ENCODE measurements at places on chromosomes 2 and 18.

- DNase-seq, result no peak
These were observed 156.7 kb upstream of the SALL3 start for GRCh38 chr18:78822949-78823285.

DNA sequence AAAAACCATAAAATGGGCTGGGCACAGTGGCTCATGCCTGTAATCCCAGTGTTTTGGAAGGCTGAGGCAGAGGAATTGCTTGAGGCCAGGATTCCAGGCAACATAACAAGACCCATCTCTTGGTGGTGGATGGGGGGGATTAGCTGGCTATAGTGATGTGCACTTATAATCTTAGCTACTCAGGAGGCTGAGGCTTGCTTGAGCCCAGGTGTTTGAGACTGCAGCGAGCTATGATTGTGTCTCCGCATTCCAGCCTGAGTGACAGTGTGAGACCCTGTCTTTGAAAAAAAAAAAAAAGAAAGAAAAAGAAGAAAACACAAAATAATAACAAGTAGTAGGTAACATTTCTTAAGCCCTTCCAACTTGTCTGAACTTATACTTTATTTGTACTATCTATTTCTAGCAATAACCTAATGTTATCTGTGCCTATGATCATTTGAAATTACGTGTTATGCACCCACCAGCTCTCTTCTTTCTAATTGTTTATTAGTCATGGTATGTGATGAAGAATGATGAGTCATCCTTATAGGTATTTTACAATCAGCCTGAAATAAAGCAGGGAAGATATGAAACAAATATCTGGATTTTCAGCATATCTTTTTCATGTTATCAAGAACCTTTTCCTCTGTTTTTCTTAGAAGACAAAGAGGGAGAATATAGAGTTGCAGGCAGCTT, 129.3 kb upstream of the UNC80 start:
- no peak for DNase-seq

DNA sequence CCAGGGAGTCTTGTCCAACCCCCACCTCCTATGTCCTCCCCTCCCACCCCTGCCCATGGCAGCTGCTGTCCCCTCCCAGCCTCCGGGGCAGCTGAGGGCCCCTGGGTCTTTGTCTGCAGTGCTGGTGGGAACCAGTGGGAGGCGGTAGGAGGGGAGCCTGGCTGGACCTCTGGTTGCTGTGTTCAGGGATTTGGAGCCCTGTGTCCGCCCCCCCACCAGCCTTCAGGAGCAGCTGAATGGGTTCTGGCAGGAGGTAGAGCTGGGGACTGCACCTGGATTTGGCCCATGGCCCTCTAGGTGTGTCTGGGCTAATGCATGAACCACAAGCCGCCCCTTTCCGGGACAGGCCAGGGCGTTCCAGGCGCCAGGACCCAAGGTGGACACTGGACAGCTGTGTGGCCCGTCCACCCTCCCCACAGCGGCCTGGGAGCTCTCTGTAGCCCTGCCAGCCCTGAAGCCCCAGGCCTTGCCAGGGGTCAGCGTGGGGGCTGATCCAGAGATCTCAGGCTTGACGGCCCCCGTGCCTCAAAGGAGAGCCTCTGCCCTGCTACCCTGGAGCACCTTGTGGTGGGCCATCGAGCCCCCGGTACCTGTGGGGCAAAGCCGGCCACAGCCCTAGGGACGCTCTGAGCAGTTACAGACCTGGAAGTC, 25.4 kb downstream of the GPC1 start:
- no peak for DNase-seq

DNA sequence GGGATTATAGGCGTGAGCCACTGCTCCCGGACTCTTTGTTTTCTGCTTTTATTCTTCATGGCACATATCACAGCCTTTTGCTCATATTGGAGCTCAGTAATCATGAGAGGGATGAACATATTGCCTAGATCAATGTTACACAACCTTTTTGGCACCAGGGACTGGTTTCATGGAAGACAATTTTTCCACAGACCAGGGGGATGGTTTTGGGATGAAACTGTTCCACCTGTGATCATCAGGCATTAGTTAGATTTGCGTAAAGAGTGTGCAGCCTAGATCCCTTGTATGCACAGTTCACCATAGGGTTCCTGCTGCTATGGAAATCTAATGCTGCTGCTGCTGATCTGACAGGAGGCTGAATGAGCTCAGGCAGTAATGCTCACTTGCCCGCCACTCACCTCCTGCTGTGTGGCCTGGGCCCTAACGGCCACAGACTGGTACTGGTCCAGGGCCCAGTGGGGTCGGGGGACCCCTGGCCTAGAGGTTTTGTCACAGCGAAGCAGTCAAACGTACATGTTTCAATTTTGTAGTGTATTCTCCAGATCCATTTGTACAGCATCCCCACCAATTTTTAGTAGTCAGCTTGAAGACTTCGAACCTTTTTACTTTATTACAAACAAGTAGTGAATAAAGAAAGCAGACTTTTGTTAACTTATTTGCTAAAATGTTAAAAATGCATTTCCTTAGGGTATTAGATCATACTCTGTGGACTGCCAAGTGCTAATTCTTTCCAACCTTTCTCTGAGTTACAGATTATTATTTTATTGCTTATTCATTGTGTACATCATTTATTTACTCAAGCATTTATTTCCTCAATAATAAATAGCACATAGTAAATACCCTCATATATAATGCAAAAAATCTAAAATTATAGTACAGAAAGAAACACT, 6.2 kb downstream of the DAW1 start:
- no peak for DNase-seq

GRCh38 chr2:160345071-160345764, 145.1 kb upstream of the ITGB6 start:
- DNase-seq, result no peak

DNA sequence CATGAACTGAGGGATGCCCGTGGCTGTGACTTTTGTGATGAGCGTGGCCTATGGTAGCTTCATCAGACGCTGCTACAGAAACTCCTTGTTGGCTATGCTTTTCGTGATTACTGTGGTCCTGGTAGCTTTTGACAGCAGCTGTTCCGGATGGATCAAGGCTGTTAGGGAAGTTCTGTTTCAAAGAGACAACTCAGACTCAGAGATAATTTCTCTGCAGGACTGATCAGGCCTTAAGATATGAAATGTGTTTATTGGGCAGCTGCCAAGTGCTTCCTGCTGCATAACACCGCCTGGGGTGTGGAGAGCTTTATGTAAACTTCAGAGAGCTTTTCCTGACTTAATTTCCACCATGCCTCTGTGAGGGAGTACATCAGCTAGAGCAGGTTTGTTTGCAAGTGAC, 243.8 kb downstream of the TSN start:
- DNase-seq, result peak; percentile 11

GRCh38 chr18:39655341-39655740, 2089.7 kb upstream of the CELF4 start:
- DNase-seq, result no peak

DNA sequence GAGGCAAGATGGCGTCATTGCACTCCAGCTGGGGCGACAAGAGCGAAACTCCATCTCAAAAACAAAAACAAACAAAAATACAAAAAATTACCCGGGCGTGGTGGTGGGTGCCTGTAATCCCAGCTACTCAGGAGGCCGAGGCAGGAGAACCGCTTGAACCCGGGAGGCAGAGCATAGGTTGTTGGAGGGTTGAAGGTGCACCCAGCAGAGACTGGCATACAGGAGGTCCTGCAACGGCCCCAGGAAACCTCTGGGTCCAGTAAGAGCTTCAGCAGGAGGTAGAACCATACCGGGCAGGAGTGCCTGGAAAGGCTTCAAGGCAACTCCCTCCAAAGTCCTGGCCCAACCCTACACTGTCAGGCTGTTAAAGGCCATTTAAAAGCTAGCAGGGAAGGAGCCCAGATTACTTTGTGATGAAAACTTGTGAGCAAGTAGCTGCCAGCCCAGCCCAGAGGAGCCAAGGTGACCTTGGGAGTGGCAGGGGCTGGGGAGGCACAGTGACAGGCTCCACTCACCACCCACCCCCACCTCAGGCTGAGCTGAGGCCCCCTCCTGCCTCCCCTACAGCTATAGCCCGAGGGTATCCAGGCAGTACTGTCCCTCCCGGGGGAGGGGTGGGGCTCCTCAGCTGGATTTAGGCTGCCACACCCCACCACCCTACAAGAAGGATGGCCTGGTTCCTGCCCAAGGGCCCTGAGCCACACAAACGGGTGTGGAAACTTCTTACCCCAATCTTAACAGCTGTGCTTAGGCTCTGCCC, 28.1 kb downstream of the TFCP2L1 start:
- no peak for DNase-seq

GRCh38 chr2:156903335-156903734, 354.2 kb upstream of the GALNT5 start:
- DNase-seq, result no peak

GRCh38 chr2:149400997-149401396, 70.6 kb downstream of the LYPD6 start:
- no peak for DNase-seq

- peak; percentile 84 for DNase-seq
These were observed 102.4 kb downstream of the VAPA start for GRCh38 chr18:10015941-10016819.

DNA sequence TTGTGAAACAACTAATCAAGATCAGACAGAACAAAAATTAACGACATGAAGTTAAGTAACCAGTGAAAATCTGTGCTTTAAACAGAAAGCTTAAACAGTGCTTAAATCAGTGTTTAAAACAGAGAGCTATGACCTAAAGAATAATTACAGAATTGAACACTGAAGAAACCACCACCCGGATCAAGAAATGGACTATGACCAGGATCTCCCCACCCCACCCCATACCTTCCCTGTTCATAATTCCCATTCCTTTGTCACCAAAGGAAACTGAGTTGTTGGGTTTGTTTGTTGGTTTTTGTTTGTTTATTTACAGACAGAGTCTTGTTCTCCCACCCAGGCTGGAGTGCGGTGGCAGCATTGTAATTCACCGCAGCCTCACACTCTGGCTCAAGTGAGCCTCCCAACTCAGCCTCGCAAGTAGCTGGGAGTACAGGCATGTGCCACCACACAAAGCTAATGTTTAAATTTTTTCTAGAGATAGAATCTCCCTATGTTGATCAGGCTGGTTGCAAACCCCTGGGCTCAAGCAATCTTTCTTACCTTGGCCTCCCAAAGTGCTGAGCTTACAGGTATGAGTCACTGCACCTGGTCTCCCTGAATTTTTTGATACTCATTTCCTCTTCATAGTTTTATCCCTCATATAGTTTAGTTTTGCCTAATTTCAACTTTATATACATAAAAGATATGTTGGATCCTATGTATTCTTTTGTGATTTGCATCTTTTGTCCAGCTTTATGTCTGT, 8.2 kb upstream of the ALPG start:
- no peak for DNase-seq

- DNase-seq, result no peak
These were observed 12.3 kb upstream of the SEMA4C start for GRCh38 chr2:96882230-96882629.

DNA sequence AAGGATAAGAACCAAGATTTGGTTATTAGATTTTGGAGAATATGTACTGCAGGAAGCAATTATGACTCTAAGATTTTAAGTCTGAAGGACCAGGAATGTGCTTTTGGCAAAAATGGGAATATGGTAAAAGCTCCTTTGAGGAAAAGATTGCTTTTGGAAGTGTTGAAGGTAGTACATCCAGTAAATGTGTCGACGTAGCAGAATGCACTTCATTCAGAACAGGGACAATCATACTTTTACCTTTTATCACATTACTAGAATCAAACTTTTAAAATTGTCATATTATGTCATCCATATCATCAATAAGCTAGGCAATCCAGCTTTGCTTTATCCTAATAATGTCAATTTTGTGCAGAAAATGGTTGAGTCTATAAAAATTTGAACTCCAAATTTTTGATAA, 74.3 kb upstream of the MSTN start:
- no peak for DNase-seq

DNA sequence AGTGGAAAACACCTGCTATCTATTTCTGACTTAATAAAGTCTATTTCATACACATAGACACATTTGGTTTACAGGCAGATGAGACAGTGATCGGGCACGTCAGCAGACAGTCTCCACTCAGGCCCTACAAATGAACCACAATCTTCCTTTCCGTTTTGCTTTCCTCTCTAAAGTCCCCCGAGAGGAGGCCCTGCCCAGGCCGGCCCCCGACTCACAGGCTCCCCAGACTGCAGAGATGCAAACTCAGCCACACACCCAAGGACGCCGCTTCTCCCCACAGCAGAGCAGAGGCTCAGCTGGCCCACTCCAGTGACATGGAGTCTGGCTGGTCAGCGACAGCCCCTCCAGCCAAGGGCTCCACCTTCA, 9.3 kb upstream of the MTERF4 start:
- DNase-seq, result no peak

DNA sequence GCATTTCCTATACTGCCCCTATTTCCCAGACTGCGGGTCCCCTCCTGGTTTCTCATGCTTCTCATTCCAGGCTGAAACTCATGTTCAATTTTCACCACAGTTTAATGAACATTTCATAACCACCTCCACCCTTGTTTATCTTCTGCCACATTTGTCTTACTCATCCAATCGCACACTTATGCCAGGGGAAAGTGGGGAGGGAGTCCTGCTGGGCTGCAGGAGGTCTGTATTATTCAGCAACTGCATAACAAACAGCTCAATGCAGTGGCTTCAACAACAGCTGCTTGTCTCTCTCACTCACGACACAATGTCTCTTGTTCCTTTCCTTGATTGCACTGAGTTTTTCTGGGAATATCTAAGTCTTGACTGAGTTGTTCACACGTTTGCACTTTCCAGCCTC, 106.0 kb downstream of the ZNF519 start:
- no peak for DNase-seq

DNA sequence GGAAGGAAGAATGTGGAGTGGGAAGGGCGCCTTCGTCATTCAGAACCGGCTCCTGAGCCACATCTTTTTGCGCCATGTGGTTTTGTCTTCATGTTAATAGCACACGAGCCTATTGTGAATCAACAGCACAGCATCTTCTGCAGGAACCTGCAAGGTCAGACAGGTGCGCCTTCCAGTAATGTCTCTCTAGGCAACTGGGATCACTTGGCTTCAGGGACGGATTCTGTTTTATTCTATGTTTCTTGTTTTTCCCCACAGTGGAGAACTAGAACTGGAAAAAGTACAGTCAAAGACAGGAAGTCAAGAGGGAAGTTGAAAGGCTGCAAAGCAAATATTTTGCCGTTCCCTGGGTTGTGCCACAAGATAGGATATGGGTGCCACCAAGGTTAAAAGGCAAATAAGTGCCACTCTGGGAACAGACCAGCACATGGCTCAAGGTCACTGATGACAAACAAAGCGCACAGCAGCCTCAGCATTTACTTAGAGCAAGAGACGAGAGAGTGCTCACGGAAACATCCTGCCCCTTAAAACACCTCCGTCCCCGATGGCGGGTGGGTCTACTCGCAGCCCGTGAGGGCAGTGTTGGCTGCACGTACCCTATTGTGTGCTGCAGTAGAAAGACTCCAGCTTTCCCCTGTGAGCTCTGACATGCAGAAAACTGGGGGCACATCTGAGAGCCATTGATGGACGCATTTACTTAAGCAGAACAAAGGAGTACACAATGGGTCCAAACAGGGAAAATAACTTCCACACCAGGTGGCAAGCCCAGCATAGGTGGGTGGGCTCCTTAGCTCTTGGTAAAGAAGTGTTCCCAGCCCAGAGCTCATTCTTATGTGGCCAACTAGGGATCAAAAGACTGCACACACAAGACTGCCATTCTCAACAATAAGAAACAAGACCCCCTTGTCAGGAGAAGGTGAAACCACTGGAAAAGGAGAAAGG, 107.2 kb upstream of the PARD3B start:
- no peak for DNase-seq

Data from astrocyte of the cerebellum (primary cell).